ENCODE measurements at places on chromosomes 2 and 18. TPM values are rescaled to one million over a fixed set of nuclear protein-coding genes. Genes with fewer than 3 reads are reported as not detected.

Gene STPG4
- not detected for total RNA-seq

Gene CPO
- not detected for total RNA-seq

Gene IL1B
- 0.86 TPM for total RNA-seq

Gene CNTNAP5
- not detected for total RNA-seq

Gene CDH2
- total RNA-seq = 165 TPM

Gene TUBA4B
- total RNA-seq = not detected

Gene RAPGEF4
- total RNA-seq = 2.2 TPM

Gene UGT1A5
- total RNA-seq = not detected

- peak; percentile 16 for DNase-seq
These were observed 10.1 kb upstream of the MAL start for GRCh38 chr2:95015261-95015912.

- DNase-seq = peak; percentile 38
These were observed 219.6 kb downstream of the CYP26B1 start for GRCh38 chr2:71927757-71928715.

DNA sequence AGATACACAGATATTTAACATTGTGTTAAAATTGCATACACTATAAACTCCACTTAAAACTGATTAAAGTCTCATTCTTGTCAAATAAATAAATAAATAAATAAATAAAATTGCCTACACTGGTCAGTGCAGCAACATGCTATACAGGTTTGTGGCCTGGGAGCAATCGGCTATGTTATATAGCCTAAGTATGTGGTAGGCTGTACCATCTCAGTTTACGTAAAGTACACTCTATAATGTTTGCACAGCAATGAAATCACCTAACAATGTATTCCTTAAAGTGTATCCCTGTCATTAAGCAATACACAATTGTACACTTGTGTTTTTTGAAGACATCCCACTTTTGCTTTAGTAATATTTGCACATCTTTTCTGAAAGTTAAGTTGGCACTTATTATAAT lies 337.7 kb upstream of the SETBP1 start:
- DNase-seq = no peak

DNA sequence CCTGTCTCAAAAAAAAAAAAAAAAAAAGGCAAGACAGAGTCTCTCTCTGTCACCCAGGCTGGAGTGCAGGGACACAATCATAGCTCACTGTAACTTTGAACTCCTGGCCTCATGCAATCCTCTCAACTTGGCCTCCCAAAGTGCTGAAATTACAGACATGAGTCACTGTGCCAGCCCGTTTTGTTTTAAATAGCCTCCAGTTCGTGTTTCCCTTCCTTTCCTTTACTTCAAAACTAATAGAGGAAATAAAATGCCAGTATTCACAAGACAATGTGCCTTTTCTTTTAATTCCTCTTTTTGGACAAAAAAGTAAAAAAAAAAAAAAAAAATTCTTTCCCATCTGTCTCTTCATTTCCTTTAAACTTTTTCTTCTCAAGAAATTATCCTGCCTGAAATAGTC lies 54.5 kb upstream of the ACMSD start:
- DNase-seq = no peak

GRCh38 chr2:150759531-150759930 lies 272.1 kb upstream of the RND3 start:
- no peak for DNase-seq

DNA sequence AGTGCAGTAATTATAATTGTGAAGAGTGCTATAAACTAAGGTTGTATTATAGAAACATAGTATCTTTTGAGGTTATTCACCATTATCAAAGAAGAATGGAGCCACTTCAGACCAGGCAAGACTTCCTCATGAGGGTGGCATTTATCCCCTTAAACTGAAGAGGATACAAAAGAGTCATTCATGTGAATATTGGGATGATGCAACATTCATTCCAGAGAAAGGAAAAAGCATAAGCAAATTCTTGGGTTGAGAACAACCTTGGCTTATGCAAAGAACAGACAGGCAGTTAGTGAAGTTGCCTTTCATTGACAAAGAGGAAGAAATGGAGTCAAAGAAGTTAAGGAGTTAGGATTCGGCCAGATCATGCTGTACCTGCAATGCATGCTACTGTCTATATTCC lies 682.5 kb downstream of the MBD2 start:
- DNase-seq = no peak

GRCh38 chr2:136517716-136518115 lies 247.6 kb upstream of the THSD7B start:
- no peak for DNase-seq

Measured in GM23248 (cell line).